ENCODE measurements at places on chromosomes 13 and 19. TPM values are rescaled to one million over a fixed set of nuclear protein-coding genes. Genes with fewer than 3 reads are reported as not detected.

DNA sequence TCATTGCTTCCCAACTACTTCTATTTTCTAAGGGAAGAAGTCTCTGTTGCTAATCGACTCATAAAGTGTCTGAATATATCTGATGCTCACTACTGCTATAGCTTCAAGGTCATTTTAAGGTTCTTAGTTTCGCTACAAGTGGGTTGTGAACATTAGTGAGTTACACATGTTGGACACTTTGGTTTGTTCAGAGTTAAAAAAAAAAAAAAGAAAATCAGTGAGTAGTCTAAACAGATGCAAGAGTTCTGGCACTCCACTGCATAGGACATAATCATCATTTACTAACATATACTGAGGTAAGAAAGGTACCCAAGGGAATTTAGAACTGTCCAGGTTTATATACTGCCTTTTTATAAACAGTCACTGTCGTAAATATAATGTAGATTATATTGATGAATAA, 108.8 kb downstream of the KLF12 start:
- DNase-seq: no peak

- no peak for DNase-seq
These were observed 548.6 kb upstream of the SLITRK5 start for GRCh38 chr13:87122551-87122950.

DNA sequence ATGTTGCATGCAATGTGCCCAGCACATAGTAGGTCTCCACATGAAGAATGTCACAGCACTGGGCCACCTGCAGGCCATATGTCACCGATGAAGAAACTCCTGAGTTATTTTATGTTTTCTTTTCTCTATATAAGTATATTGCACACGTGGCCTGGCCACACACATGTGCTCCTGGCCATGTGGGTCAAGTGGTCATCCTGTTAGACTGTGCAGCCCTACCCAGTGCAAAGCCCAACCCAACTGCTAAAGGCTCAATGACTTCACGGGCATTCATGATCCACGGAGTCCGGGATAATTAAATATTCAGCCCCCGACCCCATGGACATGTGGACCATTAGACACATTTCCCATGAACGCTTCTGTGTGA, 163.2 kb downstream of the TEX29 start:
- DNase-seq: no peak

DNA sequence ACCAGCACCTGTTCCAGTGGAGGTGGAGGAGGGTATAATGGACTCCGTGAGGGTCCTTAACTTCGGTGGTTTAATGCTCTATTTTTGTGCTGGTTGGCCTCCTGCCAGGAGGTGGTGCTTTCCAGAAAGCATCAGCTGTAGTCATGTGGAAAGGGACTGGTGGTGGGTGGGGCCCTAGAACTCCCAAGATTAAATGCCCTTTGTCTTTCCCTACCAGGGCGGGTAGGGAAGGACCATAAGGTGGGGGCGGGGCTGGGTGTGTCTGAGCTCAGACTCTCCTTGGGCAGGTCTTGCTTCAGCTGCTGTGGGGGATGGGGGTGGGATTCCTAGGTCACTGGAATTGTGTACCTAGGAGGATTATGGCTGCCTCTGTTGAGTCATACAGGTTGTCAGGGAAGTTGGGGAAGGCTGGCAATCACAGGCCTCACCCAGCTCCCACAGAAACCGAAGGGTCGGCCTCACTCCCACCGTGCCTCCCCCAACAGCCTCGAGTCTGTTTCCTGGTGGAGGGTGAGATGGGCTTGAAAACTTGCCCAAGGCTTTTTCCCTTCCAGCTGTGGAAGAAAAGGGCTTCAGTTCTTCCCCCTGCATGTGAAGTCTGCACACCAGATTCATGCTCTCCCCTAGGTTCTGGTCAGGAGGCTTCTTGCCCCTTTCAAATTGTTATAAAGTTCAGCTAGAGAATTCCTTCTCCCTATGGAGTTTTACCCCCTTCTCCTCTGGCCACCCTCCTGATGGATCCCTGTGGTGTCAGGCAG, 60.3 kb upstream of the CLDN10 start:
- peak; percentile 42 for DNase-seq

DNA sequence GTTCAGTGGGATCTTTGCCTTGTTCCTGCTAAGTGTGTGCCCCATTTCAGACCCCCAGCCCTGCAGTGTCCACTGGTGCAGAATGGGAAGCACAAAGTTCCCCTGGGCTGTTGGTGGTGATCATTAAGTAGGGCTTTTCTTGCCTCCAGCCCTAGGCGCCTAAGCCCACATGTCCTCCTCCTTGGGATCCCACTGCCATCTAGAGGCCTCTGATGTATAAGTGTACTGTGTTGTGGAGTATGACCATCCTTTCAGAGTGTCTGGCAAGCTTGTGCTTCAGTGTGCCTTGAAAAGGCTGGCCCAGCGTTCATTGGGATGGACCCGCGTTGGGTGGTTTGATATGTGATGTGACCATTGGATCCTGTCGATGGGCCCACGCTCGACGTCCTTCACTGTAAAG, 71.2 kb downstream of the WASF3 start:
- peak; percentile 6 for DNase-seq

DNA sequence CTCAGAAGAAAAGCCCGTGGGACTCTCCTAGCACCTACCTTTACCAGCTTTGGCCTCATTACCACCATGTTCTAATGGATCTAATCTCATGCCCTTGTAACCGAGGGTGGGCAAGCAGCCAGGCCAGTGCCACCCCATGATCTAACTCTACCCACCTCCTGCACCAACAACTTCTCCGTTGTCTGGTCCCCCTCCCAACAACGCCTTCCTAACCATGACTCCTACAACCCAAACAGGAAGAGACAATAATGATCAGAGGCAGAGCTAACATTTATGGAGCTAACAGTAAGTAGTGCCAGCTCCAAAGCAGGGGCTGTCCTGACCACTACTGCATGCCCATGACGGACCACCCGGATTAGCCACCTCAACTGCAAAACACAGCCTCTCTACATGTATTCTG, 3.5 kb downstream of the USP12 start:
- no peak for DNase-seq

GRCh38 chr13:19184176-19184575, 2.6 kb upstream of the TUBA3C start:
- no peak for DNase-seq

GRCh38 chr19:14377883-14378328, 3.3 kb upstream of the ADGRE5 start:
- DNase-seq: no peak

DNA sequence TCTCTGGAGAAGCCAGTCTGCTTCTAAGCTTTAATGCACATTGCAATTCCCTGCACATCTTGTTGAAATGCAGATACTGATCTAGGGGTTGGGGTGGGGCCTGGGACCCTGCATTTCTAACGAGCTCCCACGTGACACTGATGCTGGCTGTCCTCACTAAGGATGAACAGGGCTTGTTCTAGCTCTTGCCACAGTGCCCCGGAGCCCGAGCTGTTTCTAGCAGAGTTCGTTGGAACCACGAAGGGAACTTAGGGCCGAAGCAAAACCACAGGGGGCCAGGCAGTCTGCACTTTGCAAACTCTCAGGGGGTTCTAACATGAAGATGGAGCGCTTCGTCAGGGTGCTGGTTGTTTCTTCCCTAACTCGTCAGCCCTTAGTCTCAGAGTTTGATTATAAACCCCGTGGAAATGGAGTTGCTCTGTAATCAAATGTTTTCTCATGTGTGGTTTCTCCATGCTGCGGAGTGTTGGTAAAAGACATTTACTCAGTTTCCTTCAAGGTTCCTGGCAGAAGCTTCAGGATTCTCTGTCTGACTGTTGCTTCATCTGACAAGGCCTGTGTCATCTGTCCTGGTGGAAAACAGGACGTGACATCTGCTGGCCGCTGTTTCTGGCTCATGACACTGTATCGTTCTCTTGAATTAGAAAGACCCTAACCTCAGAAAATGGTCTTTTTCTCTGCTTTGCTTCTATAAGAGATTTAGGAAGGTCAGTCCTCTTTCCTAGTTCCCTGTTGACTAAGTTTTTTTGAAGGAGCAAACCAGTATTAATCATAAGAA, 221.5 kb downstream of the TEX29 start:
- no peak for DNase-seq

GRCh38 chr13:46173656-46174055, 8.3 kb downstream of the LCP1 start:
- no peak for DNase-seq

- no peak for DNase-seq
These were observed 48.8 kb upstream of the IRS2 start for GRCh38 chr13:109834973-109835720.

GRCh38 chr13:105569816-105570215, 965.6 kb downstream of the EFNB2 start:
- no peak for DNase-seq

GRCh38 chr19:47994209-47994802, at the start of gene ELSPBP1:
Gene ELSPBP1, plus strand, starts transcription at chr19:47994632. Its CDS starts 14,036 bp downstream, at chr19:48008668.
- no peak for DNase-seq

GRCh38 chr19:55647732-55648584, at the start of gene CCDC106:
Gene CCDC106, plus strand, starts transcription at chr19:55648212. Its CDS starts 835 bp downstream, at chr19:55649047.
- DNase-seq: peak; percentile 73

DNA sequence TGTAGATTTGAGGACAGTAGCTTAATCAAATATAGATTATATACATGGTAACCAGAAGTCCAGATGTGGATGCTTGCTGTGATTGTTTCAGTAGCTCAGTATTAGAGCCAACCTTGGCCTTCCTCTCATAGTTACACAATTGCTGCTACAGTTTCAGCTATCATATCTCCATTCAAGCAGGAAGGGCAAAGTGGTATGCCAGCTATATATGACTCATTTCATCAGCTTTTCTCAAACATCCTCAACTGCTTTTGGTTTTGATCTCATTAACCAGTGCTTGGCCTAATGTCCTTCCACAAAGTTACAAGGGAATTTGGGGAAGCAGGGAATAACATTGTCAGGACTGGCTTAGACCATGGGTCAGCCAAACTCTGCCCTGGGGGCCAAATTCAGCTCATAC, 73.0 kb upstream of the MAB21L1 start:
- DNase-seq: peak; percentile 10

GRCh38 chr19:41411968-41412265, 14.3 kb downstream of the BCKDHA start:
- DNase-seq: no peak

DNA sequence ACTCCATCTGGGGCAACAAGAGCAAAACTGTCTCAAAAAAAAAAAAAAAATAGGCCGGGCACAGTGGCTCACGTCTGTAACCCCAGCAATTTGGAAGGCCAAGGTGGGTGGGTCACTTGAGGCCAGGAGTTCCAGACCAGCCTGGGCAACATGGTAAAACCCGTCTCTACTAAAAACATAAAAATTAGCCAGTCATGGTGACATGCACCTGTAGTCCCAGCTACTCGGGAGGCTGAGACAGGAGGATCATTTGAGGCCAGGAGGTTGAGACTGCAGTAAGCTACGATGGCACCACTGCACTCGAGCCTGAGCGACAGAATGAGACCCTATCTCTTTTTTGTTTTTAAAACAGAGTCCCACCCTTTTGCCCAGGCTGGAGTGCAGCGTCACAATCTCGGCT, 3.9 kb downstream of the IQCN start:
- DNase-seq: no peak

DNA sequence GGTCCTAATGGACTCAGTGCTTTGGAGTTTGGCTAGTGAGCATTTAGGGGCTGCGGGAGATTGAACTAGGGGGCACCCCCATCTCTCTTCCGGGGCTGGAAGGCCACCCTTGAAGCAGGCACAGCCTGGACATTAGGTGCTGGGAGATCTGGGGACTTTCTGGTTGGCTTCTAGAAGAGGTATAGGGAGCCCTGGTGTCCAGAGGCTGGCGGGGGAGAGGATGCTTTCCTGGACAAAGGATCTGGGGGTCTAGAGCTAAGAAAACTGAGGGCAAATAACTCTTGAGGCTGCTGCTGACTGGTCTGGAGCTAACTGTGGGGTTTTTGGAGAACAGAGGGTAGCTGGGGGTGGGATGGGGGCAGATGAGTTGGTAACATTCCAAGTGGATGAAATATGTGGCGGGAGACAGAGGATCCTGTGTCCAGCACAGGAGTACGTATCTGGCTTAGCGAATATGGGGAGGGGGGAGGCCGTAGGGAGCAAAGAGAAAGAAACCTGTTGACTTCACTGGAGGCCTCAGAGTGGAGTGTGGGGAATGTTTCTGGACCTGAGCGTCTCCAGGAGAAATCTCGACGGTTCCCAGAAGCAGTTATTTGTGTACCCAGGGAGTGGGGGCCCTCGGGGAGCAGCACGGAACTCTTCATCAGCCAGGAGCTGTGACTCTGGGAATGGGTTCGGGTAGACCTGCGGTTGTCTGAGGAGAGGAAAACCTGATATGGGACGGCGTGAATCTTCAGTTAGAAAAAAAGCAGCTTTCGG, 1.4 kb downstream of the HNRNPUL1 start:
- peak; percentile 21 for DNase-seq

- no peak for DNase-seq
These were observed 127.2 kb upstream of the SOX1 start for GRCh38 chr13:111939666-111940278.

- no peak for DNase-seq
These were observed 75.2 kb upstream of the C13orf46 start for GRCh38 chr13:114049026-114049425.

GRCh38 chr13:99750951-99751350, 220.6 kb downstream of the ZIC5 start:
- no peak for DNase-seq

DNA sequence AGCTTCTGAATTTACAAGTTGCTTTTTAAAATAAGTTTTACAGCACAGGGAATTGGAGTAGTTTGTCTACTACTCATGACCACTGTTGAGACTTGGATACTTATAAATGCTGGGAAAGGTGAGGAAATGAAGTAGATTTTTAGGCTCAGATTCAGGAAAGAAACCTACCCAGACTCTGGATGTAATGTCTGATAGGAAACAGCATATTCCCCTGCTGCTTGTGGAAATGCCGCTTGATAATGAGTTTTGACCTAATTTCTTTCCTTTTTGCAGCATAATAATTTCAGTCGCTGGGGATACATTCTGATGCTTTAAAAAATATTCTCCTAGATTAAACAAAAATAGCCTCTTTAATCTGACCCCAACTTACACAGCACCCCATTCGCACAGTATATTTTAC, 53.6 kb downstream of the SLC10A2 start:
- no peak for DNase-seq

- peak; percentile 68 for DNase-seq
These were observed 6.0 kb upstream of the TNFAIP8L1 start for GRCh38 chr19:4633140-4633967.

- no peak for DNase-seq
These were observed 35.6 kb upstream of the SPRY2 start for GRCh38 chr13:80376554-80376953.

DNA sequence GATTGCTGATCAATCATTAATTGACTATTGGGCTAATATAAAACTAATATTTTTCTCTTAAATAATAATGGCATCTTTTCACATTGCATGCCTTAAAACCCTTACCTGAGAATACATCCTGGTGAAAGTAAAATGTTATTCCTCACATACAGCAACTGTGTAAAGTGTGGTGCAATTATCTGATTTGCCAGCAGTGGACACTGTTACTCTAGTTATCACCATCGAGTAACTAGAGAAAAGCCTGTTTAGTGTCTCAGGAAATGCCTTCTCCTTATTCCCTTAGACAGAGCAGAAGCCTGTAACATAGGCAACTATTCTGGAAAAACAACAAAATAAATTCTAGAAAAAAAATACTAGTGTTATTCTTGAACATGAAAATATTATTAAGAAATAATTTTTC, 459.8 kb downstream of the FGF14 start:
- DNase-seq: peak; percentile 4

- DNase-seq: no peak
These were observed 178.5 kb downstream of the PRR20E start for GRCh38 chr13:57345526-57345925.

The ANKRD24 gene
- total RNA-seq: 0.76 TPM

The ETV2 gene
- not detected for total RNA-seq

The LTBP4 gene
- 14.1 TPM for total RNA-seq

The KLK3 gene
- not detected for total RNA-seq

The MEDAG gene
- total RNA-seq: 1.6 TPM

The ZNF565 gene
- total RNA-seq: 6.3 TPM

The DIRAS1 gene
- total RNA-seq: 0.17 TPM

The PRR20C gene
- not detected for total RNA-seq

The ADGRE3 gene
- not detected for total RNA-seq

The MYADM gene
- 464 TPM for total RNA-seq

The IGSF23 gene
- total RNA-seq: not detected
